RWPE2 (cell line): ENCODE measurements at places on chromosomes 12 and 14.

GRCh38 chr12:105716621-105717020, 386.1 kb downstream of the C12orf75 start:
- DNase-seq, result no peak

GRCh38 chr14:47189911-47190484, 485.4 kb downstream of the MDGA2 start:
- DNase-seq, result no peak

DNA sequence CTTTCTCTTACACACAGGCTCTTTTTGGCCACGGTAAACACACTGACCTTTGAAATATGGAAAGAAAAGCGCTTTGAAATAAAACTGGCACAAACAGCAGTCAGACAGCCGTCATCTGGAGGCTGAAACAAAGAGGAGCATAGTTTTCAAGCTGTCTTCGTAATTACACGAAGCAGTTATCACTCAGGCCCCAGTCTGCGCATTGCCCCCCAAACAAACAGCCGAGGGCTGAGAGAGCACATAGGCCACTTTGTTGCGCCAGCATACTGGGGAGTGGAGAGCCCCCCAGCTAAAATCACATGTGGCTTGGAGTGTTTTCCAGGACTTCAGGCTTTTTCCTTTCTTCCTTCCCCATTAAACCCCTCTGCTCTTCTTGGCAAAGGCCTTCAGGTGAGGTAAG, 142.9 kb upstream of the BTG1 start:
- DNase-seq, result no peak

DNA sequence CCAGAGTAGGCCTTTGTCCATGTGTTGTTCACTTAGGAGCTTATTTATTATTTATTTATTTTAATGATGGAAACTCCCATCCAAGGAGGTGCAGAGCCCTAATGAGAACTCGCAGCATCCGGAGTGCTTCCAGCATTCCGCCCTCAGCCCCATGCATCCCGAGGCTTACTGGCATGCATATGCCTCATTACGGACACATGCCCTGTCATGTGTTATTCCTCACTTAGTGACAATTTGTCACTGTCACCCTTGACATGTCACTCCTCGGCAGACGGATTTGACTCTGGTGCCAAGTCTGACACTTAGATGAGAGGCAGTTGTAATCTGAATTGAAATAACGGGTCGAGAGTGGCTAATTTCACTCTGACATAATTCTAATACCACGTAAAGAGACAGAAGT, 132.8 kb downstream of the VRK1 start:
- no peak for DNase-seq

DNA sequence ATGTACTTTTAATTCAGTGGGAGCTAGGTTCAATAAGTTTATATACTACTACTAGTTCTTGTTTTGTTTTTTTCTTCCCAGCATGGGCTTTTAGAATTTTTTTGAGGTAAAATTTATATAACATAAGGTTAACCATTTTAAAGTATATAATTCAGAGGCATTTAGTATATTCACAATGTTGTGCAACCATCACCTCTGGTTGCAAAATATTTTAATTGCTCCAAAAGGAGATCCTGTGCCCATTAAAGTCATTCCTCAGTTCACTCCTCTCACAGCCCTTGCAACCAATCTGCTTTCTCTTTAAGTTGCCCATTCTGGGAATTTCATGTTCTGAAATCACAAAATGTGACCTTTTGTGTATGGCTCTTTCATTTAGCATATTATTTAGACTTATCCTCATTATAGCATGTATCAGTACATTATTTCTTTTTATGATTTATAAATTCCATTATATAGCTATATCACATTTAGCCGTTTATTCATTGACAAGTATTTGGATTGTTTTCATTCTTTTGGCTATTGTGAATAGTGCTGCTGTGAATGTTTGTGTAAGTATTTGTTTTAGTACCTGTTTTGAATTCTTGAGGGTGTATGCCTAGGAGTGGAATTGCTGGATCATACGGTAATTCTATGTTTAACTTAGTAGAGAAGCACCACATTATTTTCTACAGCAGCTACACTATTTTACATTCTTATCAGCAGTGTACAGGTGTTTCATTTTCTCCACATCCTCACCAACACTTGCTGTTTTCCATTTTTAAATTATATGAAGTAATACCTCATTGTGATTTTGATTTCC, 59.1 kb downstream of the ARHGAP5 start:
- no peak for DNase-seq

GRCh38 chr12:51630986-51631385, 40.0 kb downstream of the SCN8A start:
- DNase-seq, result no peak

GRCh38 chr12:77131977-77132490, 66.7 kb upstream of the E2F7 start:
- no peak for DNase-seq

- DNase-seq, result no peak
These were observed 17.9 kb upstream of the FBXO21 start for GRCh38 chr12:117208206-117208605.

DNA sequence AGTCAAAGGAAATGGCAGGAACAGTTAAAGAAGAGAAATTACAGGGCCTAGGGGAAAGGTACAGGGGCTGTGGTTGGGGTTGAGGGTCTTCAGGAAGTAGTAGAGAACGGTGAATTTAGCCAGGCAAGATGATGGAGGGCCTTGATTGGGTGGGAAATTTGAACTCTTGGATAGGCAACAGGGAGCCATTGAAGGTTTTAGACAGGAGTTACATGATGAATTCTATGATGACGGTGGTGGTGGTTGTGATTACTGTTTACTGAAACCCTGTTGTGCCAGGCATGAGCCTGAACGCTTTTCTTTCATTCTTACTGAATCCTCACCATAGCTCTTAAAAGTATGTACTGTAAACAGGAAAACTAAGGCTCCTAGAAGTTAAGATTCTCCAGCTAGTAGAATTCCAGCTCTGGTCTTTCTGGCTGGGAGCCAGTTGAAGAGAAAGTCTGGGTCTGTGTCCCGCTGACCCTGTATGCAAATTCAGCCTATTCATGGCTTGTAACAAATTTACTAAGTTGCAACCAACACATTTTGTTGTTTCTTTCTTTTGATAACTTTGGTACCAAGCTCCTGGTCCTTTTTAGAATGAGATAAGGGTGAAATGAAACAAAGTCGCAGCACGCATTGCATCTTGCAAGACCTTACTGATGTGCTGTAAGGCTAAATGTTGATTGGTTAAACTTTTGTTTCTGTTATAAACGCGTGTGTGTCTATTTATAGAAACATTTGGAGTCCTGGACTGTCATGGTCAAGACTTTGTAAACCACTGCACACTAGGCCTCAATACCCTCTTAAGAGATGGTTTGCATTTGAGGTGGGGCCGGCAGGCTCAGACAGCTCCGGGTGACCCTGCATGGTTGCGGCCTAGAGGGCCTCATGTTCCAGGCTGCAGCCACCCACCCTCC, 6.0 kb downstream of the ORAI1 start:
- no peak for DNase-seq

DNA sequence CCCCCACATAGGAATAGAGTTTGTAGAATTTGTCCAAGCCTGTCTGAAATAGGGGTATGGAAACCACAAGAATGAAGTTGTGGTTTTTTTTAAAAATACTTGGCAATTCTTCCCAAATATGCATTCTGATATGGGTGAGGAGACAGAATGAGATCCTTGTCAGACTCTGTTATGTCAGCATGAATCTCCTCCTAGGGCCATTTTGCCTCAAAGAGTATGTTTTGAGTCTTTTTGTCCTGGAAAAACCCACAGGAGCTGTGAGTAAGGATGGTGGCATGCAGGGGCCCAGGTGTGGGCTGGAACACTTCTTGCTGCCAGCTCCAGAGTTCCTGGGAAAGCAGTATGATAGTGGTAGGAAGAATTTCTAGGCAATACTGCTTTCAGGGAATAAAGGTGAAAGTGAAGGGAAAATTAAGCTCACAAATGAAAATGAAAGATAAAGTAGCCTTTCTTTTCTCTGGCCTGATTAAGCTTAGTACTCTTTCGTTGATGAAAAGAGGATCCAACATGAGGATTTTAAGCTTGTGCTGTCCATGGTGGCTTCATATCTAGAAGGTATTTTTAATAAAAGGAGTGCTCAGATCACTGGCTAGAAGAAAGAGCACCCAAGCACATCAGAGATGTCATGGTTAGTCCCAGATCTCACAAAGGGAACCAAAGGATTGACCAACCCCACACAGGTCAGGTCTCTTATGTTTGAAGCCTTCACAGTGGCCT, 130.8 kb downstream of the LLPH start:
- peak; percentile 74 for DNase-seq

GRCh38 chr12:68611094-68611805, 551 bp downstream of the RAP1B start:
- no peak for DNase-seq

DNA sequence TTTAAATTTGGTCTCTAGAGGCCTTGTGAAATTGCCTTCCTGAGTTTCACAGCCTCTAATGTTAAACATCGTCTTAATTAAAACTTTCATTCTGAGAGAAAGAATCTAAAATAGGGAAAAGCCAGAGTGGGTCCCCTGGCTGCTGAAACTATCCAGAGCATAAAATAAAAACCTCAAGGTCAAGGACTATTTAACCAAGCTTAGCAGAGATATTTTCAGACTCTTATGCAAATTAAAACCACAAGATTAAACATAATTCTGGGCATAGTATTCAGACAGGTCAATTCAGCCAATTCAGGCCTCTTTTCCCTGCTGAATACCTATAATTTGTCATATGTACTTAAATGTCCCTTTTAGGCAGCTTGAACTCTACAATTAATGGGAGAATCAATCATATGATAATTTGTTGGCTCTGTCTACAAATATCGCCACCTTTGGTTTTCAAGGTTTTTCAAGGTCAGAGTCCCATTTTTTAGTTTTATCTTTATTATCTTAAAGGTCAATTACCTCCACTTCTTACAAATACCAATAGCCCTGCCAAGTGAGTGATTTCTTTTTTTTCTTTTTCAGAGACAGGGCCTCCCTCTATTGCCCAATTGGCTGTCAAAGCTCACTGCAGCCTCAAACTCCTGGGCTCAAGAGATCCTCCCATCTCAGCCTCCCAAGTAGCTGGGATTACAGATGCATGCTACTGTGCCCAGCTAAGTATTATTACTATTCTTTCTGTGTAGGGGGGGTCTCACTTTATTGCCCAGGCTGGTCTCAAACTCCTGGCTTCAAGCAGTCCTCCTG, 257.1 kb downstream of the PHLDA1 start:
- DNase-seq, result no peak

DNA sequence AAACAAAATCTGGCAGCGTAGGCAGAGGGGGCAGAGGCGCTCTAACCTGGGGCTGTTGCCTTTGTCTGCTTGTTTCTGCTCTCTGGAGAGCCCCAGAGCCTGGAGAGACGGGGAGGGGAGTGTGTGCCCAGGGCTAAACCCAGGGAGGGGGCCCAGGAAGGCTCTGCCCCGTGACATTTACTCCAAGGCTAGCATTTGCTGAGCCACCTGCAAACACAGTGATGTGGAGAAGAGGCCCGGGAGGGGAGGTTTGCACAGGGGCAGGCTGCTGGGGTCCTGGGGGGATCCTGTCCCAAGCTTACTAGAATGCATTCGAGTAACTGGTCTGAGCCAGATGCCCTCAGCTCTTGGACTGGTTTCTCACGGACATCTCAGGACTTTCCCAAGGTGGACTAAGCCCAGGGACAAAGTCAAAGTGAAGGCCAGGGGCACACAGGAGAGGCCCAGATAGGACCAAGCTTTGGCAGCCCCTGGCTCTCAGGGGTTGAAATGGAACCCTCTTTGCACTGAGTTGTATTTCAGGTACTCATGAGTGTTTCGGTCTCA, 12.0 kb downstream of the MEG3 start:
- DNase-seq, result no peak

DNA sequence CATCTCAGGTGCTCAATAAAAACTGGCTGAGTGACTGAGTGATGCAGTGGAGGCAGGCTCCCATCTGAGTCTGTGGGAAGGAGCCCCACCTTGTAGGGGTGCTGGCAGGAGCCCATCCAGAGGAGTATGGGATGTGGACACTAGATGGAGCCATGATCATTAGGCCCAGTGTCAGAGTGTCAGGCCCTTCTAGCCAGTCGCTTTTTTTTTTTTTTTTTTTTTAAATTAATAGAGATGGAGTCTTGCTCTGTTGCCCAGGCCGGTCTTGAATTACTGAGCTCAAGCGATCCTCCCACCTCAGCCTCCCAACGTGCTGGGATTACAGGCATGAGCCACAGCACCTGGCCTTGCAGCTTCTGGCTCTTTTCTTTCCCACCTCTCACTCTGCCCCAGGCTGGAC, 11.5 kb downstream of the RITA1 start:
- no peak for DNase-seq

DNA sequence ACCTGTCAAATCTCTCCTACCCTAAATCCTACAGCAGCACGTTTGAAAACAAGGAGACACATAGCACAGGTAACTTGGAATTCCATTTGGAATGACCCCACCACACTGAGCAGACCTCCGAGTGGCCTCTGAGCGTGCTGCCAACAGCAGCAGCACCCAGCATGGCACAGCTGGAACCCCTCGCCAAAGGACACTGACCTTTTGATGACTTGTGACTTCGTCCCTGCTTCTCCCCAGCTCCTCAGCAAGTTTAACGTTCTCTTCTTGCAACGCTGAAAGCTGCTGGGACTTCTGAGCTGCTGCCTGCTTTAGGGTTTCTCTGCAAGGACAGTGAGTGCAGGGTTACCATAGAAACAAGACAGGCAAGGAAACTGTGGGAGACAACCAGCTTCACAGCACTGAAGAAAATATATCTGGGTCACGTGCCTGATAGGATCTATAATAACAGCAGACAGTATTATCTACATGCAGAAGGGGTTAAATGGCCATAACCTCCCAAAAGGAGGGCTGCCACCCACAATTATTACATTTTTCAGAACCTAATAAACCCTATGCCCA, 43.3 kb upstream of the VPS33A start:
- DNase-seq, result no peak

DNA sequence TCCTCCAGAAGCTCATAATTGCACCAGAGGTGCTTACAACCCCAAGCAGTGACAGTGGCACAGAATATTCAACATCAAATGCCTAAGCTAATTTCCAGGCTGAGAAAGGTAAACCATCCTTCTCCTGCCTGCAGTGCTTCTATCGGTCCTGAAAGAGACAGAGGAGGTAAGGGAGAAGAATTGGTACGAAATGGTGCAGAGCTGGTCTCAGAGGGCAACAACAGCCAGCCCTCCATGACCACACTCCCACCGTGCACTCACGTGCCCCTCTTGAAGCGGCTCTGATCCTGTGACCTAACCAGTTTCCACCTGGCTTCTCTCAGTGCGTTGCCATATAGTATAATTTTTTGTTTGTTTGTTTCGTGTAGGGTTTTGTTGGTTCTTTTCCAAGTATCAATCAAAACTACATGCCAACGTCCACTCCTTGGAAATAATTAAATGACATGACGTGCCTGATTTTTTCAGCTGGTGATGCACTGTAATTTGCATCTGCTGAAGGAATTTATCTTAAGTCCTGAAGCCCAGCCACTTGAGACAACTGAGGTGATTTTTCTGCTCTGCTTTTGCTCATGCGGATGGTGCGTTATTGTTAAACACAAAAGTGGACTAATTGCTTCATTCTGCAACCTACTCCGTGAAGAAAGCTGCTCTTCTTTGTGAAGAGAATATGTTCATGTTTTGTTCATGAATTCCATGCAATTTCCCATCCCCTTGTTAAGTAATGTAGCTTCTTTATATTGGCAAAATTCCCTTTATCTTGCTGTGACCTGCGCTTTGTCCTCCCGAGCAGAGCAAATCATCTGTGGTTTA, 1.3 kb upstream of the ATP2A2 start:
- DNase-seq, result no peak

- DNase-seq, result no peak
These were observed 17.7 kb downstream of the AHSA1 start for GRCh38 chr14:77475432-77476115.
